Urinary bladder (tissue), 4 donors: ENCODE measurements at places on chromosomes 4 and X.

DNA sequence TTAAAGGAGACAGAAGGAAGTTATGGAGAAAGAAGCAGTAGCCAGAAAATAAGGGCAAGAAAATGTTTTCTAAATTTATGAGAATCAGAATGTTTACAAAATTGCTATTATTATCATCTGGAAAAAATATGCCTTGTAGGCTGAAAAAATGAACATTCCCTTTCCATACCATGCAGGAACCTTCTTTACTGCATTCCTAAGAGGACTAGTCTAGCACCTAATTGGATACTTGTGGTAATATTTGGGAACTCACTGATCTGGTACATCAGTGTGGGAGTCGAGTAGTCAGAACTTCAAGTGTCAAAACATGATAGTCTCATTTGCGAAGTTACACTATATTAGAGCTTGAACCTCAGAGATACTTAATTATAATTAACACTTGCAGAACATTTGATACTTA, 51.9 kb downstream of the TET2 start:
- DNase-seq, result no peak

GRCh38 chrX:43589735-43590134, 66.4 kb upstream of the MAOA start:
- DNase-seq, result no peak

DNA sequence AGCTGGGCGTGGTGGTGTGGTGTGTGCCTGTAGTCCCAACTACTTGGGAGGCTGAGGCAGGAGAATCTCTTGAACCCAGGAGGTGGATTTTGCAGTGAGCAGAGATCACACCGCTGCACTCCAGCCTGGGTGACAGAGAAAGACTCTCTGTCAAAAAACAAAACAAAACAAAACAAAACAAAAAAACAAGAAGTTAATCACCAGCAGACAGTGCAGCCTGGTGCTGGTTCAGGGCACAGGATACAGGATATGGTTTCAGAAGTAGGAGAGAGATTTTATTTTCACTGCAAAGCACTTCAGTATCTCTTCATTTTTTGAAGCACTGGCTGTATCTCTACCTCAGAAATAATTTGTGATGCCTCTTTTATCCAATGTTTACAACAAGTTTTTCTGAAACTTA, 1222.9 kb upstream of the PRKX start:
- DNase-seq, result no peak

DNA sequence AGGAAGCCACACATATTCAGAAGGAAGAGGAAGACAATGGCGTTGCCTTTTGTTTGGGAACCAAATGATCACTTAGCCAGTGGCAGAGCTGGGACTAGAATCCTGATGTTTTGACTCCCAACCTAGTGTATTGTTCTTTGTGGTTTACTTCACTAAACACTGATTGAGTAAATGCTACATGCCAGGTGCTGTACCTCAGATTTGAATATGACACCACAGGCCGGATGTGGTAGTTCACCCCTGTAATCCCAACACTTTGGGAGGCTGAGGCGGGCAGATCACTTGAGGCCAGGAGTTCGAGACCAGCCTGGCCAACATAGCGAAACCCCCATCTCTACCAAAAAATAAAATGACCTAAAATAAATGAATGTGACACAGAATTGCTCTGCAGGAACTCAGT, 8.4 kb downstream of the NDUFA1 start:
- DNase-seq, result no peak

GRCh38 chrX:26203561-26203960, 11.3 kb downstream of the MAGEB6 start:
- no peak for DNase-seq

DNA sequence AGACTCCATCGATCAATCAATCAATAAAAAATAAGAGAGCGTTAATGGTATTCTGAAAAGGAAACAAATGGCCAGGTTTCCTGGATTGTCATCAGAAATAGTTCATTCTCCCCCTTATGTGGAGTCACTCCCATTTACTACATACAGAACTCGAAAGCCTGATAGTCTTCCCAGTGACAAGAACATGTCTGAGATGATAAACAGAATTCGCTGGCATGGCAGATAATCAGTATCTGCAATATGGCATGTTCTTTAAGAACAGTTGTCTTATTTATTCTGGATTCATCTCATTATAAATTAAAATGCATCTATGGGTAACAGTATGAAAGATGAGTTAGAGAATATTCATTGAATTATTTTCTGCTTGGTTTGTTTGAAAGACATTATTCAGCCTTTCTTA, 61.4 kb downstream of the LRP2BP start:
- DNase-seq, result no peak

DNA sequence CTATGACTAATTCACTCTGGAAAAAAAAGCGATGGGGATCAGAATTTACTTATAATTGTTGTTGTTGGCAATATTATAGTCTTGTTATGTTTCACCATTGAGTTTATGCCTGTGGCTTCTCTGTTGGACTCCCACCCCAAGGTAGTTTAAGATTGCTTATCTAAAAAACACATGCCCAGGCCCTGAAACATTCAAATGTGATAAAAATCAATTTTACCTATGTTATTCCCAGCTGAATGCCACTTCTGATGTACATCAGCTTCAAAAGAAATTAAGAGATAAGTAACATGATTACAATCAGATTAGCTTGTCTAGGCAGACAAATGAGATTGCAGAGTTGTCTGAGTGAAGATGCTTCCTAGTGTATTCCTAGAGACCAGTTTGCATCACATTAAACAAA, 484.7 kb downstream of the PCDH7 start:
- no peak for DNase-seq

GRCh38 chr4:17665346-17665745, 50.9 kb downstream of the MED28 start:
- DNase-seq, result no peak

DNA sequence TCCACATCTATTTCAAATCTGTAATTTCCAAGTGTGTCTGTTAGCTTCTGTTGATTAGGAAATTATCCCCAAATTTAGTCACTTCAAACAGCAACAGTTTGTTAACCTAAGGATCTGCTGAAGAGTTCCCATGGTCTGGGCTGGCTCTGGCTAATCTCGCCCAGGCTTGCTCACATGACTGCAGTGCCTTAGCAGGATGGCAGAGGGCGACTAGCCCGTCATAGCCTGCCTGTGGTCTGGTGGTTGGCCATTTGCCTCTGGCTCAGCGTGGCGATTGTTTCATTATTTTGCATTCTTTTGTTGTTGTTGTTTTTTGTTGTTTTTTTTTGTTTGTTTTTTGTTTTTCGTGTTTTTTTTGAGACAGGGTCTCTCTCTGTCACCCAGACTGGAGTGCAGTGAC, 264.0 kb downstream of the TRIML1 start:
- DNase-seq, result no peak

DNA sequence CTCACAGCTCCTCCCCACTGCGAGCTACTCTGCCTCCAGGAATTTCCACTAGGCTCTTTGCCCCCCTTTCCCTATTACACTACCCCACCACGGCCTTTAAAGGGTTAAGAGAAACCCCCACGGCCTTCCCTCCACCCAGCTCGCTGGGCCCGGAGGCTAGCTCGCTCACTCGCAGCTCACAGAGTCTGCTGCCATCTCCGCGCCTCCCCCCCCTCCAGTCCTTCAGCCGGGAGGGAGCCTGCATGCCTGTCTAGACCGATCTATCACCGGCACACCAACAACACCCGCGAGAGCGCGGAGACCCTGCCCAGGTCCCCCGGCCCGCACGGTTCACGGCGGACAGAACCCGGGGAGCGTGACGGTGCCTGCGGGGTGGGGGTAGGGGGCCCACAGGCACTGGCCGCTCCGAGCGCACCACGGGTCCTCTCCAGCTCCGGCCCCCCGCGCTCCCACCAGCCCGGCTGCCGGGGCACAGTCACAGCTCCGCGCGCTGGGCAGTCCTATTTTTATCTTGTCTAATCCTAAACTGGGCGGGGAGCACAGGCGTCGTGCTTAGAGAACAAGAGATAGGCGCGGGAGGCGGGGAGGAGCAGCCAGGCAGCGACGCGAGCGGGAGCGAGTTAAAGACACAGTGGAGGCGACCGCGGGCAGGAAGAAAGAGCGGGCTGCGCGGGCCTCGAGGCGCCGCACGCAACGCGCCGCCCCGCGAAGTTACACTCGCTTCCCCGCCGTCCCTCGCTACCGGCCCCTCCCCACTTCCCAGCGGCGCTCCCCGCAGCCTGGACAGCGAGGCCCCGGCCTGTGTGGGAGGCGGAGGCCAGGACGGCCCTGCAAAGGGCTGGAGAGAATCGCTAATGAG, 3.5 kb downstream of the BCOR start:
- no peak for DNase-seq

- no peak for DNase-seq
Measured at GRCh38 chr4:142406499-142406835, 439.6 kb downstream of the INPP4B start.

DNA sequence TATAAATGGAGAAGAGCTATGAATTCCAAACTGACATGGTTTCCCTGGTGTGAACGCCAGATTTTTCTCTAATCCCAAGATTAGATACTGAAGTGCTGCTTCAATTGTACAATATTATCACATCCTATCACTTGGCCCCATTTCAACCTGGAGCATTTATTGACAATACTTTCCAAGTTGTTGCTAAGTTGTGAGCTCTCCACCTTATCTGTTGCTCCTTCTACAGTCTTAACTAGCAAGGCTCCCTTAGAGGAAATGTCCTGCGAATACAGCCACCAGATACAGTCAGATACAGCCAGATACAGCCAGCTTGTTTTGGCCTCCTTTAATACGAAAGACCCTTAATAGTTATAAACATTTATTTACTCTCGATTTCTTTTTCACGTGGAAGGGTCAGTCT, 466.3 kb upstream of the FAM241A start:
- no peak for DNase-seq

GRCh38 chr4:5118994-5119835, 67.9 kb downstream of the STK32B start:
- no peak for DNase-seq
